NCI-H187 treated with DMSO at 0.1 percent for 48 hours (cell line): ENCODE measurements at places on chromosomes 13 and 19.

GRCh38 chr13:51557438-51557837 lies 26.8 kb upstream of the WDFY2 start:
- no peak for DNase-seq

DNA sequence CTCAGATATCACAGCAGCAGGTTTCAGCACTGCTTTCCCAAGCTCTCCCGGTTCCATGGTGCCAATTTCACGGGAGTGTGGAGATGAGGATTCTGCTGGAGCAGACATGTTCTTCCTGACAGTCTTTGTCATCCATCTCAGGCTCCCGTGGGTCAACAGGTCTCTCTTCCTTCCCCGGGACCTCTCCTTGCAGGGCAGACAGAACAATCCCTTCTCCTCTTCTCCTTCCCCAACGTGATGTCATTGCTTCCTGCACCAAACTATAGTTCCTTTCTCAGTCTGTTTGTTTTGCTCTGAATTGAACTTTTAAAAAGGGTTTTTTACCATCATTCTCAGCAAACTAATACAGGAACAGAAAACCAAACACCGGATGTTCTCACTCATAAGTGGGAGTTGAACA lies 107.9 kb downstream of the ZNF536 start:
- DNase-seq: no peak

- DNase-seq: no peak
Observed at GRCh38 chr13:41568143-41568971, 111.0 kb downstream of the RGCC start.

GRCh38 chr19:8512115-8512967 lies 1.6 kb downstream of the ZNF414 start:
- no peak for DNase-seq

DNA sequence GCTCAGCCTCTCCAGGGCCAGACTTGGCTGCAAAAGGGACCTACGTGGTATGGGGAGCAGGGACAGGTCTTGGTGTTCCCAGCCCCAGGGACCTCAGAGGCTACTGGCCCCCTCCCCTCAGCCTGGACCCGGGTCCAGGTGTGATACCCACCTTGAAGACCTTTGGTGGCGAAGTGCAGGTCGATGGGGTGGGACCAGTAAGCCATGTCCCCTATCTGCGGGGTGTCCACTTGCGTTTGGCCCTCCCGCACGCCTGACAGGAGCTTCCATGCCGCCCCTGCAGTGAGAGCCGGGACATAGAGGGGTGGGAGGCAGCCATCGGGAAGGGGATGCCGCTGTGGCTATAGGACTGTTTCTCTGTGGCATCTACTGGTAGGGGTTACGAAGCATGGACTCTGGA lies 4.0 kb upstream of the TGFB1 start:
- no peak for DNase-seq

- no peak for DNase-seq
Observed at GRCh38 chr13:34502011-34502410, 440.1 kb upstream of the NBEA start.

DNA sequence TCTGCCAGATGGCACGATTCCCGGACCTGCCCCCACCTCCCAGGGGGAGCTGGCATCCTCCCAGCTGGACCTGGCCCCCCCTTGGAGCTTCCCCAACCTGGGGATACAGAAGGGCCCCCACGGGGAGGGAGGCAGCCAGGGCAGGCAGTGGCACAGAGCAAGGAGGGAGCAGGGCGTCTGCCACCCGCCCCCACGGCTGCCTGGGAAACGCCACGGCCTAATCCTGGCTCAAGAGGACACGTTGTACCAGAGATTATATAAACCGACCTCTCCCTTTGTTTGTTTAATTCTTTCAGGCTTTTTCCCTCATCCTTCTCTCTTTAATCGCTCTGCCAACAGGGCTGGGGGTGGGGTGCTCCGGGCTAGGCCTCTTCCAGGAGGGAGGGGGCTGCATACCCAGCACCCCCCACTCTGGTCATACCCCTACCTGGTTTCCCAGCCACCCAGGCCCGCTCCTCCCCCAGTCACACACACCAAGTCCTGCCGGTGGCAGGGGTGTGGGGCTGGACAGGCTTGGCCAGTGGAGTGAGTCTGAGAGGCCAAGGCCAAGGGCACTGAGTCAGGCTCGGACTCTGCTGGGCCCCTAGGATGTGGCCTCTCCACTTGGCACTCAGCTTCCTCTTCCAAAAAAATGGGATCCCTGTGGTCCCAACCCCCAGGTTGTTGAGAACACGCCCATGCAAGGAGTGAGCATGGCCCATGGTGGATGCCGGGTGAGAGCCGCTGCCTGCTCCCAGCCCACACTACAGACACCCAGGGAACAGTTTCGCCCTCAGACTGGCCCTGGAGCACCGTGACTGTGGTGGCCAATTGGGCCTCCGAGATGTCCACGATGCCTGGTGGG lies 29.5 kb upstream of the NFIC start:
- DNase-seq: no peak

DNA sequence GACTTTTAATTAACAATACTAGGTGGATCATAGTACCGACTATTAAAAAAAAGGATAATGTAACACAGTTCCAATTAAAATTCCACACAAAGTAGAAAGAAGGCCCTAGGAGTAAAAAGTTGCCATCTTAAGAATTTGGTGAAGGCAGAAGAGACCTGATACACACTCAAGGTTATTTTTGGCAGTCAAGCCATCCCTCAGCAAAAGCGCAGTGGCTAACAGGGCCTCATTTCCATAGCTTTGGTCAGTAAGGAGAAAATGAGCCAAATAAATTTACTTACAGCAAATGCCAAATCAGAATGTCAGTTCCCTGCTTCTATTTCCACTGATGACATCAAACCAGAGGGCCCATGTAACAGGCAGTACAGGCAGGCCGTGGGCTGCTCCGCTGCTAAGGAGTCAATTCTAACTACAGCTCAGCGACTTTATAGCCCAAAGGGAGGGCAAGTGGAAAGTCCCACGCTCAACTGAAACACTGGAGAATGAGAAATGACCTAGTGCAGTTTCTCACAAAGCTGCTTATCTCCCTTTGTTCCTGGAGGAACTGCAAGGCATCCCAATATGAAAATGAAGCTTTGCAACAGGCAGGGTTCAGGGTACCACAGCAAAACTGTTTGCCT lies 6.3 kb downstream of the ARGLU1 start:
- DNase-seq: no peak

DNA sequence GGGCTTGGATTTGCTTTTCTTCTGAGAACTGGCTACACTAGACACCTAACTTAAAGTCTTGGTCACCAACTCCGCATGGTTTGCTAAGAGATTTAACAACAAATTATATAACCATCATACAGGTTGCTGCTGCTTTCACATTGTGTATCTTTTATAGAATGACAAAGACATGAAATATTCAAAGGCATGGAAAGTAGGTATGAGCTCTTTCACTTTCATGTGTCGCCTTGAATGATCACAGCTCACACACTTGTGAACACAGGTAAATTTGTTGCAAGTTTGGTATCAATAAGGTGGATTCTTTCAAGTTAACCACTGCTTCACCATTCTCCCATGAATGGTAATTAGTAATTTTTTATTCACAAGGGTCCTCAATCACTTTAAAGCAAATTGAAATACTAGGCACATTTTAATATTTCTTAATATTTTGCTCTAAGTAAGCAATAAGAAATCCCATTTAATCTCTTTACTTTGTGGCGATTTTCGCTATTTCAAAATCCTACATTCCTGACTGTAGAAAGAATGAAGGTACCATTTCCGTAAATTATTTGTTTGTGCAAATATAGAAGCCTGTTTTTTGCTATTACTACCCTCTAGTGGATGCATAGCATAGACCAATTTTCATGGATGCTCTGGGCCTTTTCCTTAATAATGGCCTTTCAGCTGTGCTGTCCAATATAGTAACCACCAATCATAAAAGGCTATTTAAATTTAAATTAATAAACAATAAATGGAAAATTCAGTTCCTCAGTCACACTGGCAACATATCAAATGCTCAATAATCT lies 45.5 kb upstream of the FREM2 start:
- DNase-seq: no peak

- no peak for DNase-seq
Observed at GRCh38 chr19:14654786-14655560, 19.7 kb downstream of the ADGRE3 start.

DNA sequence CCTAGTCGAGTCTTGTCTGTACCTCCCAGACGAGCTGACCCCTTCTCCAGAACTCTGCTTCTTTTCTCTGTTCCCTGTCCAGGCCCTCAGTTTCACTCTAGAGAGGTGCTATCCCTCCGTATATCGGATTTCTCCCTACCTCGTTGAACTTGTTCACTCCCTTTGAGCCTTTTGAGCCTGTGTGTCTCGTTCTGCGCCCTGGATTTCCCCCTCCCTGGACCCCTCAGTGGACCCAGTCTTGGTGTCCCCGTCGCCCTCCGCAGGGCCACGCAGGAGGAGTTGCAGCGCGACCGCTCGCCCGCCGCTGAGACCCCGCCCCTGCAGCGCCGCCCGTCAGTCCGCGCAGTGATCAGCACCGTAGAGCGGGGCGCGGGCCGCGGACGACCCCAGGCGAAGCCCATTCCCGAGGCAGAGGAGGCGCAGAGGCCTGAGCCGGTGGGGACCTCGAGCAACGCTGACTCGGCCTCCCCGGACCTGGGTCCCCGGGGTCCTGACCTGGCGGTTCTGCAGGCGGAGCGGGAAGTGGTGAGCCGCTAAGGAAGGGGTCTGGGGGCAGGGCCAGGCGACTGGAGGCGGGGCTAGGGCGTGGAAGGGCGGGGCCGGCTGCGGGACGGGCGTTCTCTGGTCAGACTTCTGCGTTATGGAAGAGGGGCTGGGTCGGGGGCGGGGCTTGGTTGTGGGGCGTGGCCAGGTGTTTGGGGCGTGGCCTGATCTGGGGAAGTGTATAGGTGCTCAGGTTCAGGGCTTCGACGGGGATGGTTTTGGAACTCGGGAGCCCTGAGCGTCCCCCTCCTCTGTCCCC lies 5.5 kb downstream of the EPS8L1 start:
- DNase-seq: peak; percentile 32

DNA sequence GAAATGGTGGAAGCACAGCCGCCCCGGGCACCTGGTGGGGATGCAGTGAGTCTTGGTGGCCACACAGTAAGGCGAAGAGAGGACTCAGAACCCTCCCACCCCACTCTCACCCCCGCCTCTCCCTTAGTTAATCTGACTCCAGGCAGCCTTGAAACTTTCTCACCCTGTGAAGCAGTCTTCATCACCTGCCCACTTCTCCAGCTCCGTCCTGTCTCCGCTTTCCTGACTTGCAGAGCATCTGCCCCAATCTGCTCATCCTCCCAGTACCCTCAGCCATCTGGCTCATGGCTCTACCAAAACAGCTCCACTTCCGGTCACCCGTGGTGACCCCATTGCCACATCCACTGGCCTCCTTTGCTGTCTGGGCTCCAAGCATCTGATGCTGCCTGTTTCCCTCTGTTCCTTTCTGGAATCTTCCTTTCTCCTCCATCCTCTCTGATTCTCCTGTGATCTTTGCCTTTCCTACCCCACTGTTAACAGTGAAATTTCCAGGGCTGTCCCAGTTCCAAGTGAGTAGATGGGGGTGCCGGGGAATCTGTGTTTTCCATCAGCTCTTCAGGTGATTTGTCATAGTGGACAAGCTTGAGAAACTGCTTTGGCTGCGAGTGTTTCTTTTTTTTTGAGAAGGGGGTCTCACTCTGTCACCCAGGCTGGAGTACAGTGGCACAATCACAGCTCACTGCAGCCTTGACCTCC lies 4.3 kb downstream of the USF2 start:
- no peak for DNase-seq

- no peak for DNase-seq
Observed at GRCh38 chr13:25910243-25910642, 141.6 kb downstream of the SHISA2 start.

DNA sequence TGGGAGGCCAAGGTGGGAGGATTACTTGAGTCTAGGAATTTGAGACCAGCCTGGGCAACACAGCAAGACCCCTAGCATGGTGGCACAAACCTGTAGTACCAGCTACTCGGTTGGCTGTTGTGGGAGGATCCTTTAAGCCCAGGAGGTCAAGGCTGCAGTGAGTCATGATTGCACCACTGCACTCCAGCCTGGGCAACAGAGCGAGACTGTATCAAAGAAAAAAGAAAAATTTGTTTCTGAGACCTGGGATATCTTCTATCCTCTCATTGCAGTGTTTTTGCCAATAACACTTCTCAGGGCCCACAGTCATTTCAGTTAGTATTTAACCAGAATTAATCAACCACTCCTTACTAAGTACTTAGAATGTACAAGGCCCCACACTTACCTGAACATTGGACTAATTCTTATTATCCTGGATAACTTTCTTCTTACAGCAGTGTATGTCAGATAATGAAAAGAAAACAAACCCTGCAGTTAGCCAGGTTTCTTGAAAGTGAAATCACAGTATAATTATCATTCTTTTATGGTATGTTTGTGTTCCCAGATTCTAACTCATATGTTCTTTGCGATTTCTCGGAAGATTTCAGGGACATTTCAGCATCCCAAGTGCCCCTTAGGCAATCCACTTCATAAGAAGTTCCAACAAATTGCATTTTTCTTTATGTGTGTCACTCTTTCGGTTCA lies 75.6 kb upstream of the KLF5 start:
- no peak for DNase-seq

- no peak for DNase-seq
Observed at GRCh38 chr13:99412856-99413255, 88.4 kb upstream of the TM9SF2 start.

DNA sequence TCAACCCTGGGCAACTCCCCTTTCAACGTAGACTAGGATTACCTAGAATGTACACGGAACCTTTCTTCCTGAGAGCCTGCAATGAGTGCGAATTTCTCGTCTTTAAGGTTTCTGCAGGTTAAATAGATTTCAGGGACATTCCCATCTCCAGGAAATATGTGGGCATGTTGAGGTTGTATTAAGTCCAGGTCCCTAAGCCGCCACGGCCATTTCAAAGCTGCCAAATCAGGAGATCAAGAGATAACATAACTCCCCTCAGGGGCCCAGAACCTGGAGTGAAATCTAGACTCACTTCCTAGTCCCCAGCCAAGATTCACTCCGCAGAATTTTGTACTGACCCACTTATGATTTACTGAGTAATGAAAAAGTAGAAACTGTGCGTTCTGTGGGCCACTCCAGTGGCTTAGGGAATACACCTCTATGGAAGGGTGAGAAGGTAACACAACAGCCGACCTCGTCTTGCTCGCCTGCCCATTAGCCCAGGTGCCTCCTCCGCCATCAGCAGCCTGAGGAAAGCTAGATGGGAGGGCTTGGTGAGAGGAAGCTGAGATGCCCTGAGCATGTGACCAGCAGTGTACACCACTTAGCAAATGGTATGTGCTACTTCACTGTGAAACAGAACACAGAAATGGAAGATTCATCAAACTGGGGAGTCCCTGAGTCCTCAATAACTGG lies 98.5 kb upstream of the SOX1 start:
- no peak for DNase-seq

GRCh38 chr19:423691-424466 lies 14.9 kb upstream of the C2CD4C start:
- no peak for DNase-seq

DNA sequence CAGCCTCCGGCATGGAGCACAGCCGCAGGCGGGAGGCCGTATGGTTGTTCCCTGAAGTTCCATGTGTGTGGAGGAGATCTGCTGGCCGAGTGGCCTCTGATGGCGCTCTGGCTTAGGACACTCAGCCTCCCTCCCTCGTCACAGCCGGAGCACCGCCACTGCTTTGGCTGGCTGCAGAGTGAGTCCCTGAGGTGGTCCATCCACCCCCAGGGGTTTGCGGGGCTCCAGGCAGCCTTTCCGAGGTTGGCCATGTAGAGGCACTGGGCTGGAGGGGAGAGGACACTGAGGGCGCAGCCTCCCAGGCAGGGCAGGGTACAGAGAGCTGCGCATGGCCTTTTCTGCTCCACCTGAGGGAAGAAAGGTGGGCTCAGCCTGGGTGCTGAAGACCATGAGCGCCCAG lies 19.8 kb upstream of the NPAS1 start:
- DNase-seq: no peak
